Omental fat pad (tissue), 4 donors: ENCODE measurements at places on chromosomes 5 and 9. TPM values are rescaled to one million over a fixed set of nuclear protein-coding genes. Genes with fewer than 3 reads are reported as not detected.

GRCh38 chr9:94951324-94952135 is 225.0 kb downstream of the AOPEP start:
- no peak for DNase-seq

CKMT2 gene
- total RNA-seq: 7.6 TPM

DNA sequence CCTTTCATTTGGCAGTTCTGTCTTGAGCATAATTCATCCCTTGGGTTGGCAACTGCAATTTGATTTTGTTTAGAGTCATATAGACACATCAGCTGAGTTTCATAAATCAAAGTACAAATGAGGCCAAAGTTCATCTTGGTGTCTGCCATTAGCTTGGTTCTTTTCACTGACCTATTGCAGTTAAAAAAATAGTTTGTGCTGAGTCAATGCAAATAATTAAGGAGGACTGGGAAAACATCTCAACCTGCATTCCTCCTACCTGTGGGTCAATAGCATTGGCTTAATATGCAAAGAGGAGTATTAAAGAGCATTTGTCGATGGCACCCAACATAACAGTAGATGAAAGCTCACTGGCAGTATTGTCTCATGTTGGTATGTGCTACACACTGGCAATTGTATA is 1.6 kb downstream of the PKD2L2 start:
- DNase-seq: no peak

DNA sequence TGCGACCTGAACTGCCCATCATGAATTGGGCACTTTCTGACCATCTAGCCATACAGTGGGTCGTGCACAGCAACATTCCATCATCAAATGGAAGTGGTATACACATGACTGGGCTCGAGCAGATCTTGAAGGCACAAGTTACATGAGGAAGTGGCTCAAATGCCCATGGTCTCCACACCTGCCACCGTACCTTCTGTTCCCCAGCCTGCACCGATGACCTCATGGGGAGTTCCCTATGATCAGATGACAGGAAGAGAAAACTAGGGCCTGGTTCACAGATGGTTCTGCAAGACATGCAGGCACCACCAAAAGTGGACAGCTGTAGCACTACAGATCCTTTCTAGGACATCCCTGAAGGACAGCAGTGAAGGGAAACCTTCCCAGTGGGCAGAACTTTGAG is 21.8 kb downstream of the MTMR12 start:
- no peak for DNase-seq

GRCh38 chr5:50720061-50720710 is 53.7 kb downstream of the PARP8 start:
- no peak for DNase-seq

DNA sequence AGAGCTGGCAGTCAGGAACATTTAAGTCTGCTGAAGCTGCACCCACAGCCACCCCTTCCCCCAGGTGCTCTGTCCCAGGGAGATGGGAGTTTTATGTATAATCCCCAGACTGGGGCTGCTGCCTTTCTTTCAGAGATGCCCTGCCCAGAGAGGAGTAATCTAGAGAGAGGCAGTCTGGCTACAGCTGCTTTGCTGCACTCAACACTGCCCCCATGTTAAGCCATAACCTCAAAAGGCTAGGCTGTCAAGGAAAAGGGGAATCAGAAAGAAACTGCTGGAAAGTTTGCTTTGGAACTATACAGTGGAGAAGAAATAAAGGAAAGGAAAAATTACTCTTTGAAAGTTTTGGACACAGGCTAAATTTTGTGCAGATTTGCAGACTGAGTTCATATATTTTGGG is 127.2 kb downstream of the MACIR start:
- no peak for DNase-seq

CARD6 gene
- 20.4 TPM for total RNA-seq

- no peak for DNase-seq
Observed at GRCh38 chr9:74865177-74865576, 22.5 kb downstream of the TRPM6 start.

DNA sequence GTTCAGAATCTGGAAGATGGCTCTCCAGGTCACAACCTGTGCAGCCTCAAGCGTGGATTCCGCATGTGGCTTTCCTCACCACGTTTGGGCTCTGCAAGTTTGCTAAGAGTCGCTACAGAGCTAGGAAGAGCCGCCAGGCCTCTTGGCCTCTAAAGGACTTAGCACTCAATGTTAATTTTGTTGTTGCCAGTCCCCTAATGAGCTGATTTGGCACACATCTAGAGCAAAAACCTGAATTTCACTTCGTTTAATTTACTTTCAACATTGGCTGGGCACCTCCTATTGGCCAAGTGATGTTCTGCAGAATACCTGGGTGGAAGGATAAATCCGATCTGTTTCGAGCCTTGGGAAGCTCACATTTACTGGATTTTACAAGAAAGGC is 65.8 kb upstream of the UNC5A start:
- no peak for DNase-seq

DNA sequence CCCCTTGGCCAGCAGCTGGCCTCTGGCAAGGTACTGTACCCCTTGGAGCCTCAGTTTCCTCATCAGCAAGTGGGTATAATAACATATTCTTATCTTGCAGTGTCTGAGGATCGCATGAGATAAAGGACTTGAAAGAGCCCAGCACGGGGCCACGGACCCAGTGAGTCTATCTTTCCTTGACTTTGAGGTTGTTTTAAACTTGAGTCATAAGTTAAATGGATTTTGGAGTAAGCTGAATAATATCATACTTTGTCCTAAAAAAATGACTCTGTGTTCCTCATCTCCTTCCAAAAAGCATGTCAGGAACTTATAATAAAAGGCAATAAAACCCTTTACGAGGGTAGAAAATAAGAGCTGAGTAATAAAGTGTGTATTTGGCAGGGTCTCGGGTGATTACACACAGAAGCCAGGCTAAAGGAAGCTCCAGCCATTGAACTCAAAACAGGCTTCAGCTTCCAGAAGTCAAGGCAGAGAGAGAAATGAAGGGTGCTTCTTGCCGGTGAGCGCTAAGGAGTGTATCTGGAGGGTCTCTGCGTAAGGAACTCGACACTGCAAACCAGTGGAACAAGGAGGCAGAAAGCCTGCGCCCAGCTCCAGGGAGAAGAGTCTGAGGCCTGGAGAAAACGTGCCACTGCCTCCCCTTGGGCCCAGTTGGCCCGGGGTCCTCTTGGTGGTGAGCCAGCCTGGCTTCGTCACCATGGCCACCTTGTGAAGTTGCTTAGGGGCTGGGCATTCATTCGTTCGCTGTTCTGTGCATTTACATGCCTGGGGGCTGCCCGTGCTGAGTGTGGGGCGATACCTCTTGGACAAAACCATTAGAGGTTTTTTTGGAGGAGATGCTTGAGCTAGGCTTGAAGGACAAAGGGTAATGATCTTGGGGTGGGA is 72.4 kb upstream of the PHYKPL start:
- DNase-seq: no peak

DNA sequence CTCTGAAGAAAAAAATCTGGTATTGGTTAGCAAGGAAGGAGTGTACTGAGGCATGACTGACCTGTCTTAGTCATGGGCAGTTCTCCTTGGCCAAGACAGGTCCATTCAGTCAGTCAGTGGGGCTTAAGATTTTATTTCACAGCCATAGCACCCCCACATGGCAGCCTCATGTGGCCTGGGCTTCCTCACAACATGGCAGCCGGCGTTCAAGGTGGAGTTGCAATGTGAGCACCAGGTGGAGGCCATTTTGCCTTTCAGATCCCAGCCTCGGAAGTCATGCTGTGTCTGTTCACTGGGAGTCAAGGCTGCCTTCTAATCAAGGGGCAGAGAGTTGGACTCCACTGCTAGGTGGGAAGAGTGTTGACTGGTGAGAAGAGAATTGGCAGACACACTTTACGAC is 10.3 kb upstream of the CARD19 start:
- DNase-seq: no peak

- no peak for DNase-seq
Observed at GRCh38 chr5:65800775-65801174, 78.8 kb downstream of the NLN start.

DNA sequence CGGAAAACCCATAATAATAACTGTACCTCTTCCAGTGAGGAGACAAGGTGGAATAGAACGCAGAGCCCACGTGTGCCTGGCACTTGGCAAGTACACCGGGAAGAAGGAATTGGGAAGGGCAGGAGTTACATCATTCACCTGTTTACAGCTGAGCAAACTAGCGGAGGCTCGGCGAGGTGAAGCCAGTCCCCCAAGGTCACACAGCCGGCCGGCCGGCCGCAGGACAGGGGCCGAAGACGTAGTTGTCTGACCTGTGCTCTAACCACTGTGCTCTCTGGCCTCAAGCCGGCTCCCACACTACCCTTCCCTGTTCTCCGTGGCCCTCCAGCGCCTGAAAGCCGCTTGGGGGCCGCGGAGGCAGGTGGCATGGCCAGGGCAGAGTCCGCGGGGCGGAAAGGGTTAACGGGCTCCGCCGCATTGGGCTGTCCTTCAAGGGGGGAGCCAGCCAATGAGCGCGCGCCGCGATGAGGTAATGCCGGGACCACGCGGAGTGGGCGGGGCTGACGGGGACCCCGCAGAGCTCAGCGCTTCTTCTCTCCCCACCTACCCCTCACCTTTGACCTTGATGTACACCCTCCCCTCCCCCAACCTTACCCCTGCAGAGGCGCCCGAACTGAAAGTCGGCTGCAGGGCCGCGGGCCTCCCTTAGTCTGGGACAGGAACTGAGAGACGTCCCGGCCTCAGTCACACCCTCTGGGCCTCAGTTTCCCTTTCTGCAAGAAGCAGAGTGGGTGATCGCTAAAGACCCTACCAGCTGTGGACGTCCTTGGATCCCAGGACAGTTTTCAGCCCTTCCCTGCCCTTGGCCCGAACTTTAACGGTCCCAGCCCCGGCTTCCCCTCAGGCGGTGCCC is 125.1 kb downstream of the C9orf50 start:
- DNase-seq: peak; percentile 95

TXNDC8 gene
- not detected for total RNA-seq

GRCh38 chr5:112492291-112492690 is 73.2 kb upstream of the EPB41L4A start:
- DNase-seq: no peak

GRCh38 chr5:144120661-144121180 is 49.7 kb downstream of the YIPF5 start:
- DNase-seq: no peak

OMD gene
- 122 TPM for total RNA-seq

PLAC8L1 gene
- total RNA-seq: not detected

- DNase-seq: no peak
Observed at GRCh38 chr5:151630088-151630487, 39.0 kb upstream of the FAT2 start.

DNA sequence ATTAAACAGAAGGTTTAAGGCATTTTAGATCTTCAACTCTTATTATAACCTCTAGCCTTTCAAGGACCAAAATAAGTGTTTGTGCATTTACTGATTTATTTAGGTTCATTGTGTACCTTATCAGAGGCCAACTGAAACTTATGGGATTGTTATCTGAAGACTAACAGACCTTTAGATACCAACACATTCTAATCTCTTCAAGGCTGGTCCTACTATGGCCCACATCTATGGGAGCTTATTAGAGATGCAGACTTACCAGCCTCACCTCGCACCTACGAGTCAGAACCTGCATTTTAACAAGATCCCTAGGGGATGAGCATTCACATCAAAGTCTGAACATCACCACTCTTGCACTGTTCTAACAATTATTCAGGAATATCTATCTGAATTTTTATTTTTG is 1.9 kb downstream of the IARS1 start:
- no peak for DNase-seq

GRCh38 chr9:70902171-70902570 is 219.2 kb downstream of the TRPM3 start:
- DNase-seq: no peak

DNA sequence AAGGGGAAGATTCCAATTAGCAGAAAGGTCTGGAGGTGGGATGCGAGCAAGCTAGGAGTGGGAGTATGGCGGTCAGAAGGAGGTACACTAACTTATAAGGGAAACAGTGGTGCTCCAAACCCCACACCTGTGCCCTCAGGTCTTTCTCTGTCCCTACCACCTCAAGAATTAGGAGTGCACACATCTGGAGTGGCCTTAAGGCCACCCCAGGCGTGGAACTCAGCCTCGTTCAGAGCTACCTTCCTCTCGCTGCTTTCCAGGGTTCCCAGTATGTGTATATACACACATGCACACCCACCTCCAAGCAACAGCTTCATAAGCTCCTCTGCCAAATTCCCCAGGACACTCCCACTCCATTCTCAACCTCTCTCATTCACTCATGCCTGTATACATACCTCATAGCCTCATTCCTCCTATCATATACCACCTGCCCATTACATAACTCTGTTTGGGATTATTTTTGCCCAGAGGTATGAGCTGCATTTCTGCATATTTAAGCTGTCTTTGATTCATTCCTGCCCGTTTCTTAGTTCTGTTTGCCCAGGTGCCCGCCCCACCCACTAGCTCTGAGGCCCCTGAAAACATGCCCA is 118.7 kb downstream of the PSD2 start:
- no peak for DNase-seq

DNA sequence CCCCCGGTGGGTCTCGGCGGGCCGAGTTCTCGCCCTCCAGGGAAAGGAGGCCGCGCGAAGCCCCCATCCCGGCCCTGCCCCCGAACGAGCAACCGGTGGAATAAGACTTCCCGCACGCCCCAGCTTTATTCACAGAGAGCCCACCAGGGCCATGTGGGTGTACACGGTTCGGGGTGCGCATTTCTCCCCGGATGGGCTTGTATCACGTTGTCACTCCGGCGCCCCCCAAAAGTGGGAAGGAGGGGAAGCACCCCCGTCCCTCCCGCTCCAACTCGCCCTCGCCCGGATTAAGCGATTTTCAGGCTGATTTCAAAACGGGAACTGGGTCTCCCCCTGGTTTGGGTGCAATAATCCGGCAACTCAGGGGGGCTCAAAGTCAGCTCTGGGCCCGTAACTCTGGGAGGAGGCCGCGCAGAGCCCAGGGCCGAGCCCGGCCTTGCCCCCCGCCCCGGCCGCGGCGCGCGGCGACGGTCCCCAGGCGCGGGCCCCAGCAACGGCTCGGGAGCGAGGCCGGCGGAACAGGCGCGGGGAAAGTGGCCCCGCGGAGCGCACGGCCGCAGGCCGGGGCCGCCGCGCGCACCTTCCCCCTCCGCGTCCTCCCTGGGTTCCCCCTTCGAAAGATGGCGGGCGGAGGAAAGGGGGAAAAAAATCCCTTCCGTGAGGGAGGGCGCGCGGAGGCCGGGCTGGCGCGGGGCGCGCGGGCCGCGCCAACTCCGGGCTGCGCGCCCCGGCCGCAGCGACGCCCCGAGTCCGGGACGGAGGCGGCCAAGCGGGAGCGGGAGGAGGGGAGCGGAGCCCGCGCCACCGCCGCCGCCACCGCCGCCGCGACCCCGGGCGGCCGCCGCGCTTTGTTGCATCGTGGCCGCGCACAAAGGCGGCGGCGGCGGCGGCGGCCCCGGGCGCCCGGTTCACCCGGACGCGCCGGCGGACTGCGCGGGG is 644 bp downstream of the BRD3 start:
- no peak for DNase-seq

DNA sequence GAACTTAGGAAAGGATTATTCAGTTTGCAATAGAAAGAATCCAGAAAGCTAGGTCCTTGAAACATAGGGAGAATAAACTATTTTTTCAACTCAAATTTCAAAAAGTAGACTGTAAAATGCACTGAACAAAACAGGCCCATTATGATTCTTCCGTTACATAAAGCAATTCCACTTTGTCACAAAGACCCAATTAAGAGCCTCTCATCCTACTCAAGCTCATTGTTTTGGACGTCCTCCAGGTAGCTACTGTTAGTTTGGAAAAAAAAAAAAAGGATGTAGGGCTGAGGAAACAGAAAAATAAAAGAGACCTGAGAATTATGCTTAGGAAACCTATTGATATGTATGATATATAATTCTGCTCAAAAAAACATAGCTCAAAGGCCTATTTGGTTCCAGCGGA is 74.0 kb downstream of the DIRAS2 start:
- no peak for DNase-seq

GRCh38 chr5:112419164-112419985 is at the start of gene EPB41L4A:
EPB41L4A (minus strand) TSS chr5:112419277; CDS start chr5:112419039, 238 bp downstream.
- no peak for DNase-seq
